ENCODE measurements at places on chromosomes 7 and 10. TPM values are rescaled to one million over a fixed set of nuclear protein-coding genes. Genes with fewer than 3 reads are reported as not detected.

SPDYE11 gene
- total RNA-seq = not detected

STEAP4 gene
- not detected for total RNA-seq

DNAJC12 gene
- total RNA-seq = not detected

SMURF1 gene
- 32.4 TPM for total RNA-seq

MTPN gene
- total RNA-seq = 94.0 TPM

All from CD4-positive, alpha-beta T cell (primary cell).